ENCODE measurements at places on chromosomes 1 and 21.

DNA sequence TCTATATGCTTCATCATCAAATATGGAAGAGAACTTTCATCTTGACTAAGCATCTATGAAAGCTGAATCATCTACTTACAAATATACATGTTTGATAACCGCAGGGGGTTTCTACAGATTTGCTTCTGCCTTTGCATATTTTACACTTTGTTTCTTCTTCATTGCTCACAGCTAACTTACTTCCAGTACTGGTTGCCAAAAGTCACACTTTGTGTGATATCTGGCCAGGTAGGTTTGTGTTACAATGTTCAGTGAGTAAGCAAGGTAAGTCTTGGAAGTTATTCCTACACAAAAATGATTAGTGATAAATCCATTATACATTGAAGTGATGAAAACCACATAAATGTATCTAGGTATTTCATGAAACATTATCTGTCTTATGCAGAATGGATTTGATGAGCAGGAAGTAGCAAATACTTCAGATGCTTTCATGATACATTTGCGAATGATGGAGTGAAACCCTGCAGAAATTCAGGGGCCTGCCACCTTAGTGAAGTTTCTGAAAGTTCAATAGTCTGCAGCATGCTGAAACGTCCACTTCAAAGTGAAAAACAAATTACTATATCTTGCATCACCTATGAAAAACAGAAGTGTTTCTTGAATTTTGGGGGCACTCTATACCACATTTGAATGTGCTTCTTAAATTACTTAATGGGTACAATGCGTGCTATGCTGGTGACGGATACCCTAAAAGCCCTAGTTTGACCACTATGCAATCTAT, 187.3 kb downstream of the ATP6V1G3 start:
- no peak for ATAC-seq

- ATAC-seq = no peak
Measured at GRCh38 chr1:115791816-115792215, 23.3 kb upstream of the CASQ2 start.

GRCh38 chr1:62194651-62195544, at the start of gene L1TD1:
L1TD1 (plus strand) TSS chr1:62194849; CDS start chr1:62206629, 11,780 bp downstream.
- no peak for ATAC-seq

DNA sequence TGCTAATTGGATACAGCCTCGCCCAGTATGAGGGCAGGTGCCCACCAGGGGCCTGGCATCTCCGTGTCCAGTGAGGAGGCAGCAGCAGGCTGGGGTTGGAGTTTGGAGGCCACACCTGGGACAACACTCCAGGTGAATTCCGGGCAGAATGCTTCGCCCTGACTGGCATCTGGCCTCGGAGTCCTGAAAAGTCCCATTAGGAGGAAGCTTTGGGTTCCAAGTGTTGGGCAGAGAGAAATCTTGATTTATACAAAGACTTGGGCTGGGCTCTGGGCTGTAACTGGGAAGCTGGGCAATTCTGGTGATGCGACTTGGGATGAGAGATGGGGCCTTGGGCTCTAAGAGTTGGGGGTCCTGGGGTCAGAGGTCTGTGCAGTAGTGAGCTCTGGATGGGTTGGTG, 48.1 kb upstream of the CSF3R start:
- ATAC-seq = no peak

DNA sequence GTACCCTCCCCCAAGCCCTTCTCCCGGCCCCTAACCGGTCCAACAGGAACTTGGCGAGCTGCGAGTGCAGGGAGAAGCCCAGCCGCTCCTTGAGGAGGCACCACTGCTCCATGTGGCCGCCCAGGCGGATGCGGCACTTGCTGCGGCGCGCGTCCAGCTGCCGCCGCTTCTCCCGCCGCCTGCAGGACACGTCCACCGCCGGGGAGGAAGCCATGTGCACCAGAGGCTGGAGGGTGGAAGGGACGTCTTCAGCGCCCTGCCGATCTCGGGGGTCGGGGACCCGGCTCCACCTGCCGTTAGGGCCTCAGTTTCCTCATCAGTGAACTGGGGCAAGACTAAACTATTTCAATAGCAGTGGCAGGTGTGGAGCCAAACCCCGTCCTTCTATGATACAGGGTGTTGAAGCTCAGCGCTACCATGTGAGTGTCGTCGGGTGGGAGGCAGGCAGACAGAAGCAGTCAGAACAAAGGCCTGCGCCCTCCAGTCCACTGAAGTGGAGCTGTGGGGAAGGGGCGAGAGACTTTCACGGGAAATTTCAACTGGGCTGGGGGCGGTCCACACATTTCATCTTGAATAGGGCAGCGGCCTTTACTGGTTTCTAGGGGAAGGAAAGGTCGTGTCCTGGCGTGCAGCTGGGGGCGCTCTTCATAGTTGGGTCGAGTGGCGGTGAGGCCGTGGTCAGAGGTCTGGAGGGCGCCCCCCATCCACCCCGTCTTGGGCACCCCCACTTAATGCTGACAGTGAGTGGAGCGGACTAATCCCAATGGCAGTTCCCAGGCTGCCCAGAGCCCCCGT, 592 bp downstream of the ZNF692 start:
- ATAC-seq = peak; percentile 72

DNA sequence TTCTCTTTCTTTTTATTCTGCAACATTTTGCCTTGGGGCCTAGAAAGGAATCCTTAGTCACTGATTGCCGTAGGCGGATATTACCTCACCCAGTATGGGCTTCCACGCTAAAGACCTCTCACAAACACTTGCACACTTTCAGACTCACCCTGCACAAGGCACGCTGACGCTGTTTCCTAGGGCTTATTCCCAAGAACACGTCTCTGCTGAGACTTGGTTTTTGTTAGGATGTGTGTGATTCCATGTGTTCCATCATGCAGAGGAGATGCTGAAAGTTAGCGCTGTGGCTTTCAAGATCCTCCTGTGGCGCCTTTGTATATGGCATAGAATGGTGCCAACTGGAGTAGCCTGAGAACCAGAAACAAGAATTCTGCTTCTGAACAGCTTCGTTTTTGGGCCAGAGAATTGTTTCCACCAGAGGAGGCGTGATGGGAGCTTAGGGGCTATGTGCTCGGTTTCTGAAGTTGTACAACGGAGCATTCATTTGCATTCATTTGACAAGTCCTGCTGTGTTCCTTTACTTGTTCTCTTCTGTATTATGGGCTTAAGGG, 297.0 kb downstream of the DISC1 start:
- ATAC-seq = no peak

- no peak for ATAC-seq
Measured at GRCh38 chr21:46646541-46647154, 11.2 kb downstream of the PRMT2 start.

- no peak for ATAC-seq
Measured at GRCh38 chr21:42277593-42277992, 37.6 kb downstream of the TFF3 start.

- no peak for ATAC-seq
Measured at GRCh38 chr1:62064829-62065407, 129.7 kb upstream of the L1TD1 start.

DNA sequence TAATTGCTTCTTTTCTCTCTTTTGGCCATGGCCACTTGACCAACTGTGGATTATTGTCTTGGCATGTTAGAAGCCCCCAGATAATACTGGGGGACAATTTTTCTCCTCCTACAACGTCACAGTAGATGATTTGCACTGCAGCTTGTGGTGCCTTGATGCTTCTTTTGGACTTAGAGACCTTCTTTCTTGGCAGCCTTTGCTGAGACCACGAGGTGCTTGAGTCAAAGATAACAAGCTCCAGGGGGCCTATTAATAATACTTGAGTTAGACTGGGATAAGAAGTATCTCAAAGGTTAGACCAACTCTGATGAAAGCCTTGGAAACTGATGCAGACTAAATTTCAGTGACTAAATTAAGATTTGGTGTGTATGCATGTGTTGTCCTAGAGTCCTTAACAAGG, 3.2 kb downstream of the PPP1R12B start:
- ATAC-seq = no peak

- ATAC-seq = no peak
Measured at GRCh38 chr1:221824025-221824424, 82.1 kb upstream of the DUSP10 start.

GRCh38 chr1:6577831-6578525, 1.8 kb upstream of the ZBTB48 start:
- no peak for ATAC-seq

- no peak for ATAC-seq
Measured at GRCh38 chr1:47181095-47181954, 8.5 kb downstream of the PDZK1IP1 start.

- ATAC-seq = no peak
Measured at GRCh38 chr1:19133360-19133759, 76.7 kb downstream of the UBR4 start.

DNA sequence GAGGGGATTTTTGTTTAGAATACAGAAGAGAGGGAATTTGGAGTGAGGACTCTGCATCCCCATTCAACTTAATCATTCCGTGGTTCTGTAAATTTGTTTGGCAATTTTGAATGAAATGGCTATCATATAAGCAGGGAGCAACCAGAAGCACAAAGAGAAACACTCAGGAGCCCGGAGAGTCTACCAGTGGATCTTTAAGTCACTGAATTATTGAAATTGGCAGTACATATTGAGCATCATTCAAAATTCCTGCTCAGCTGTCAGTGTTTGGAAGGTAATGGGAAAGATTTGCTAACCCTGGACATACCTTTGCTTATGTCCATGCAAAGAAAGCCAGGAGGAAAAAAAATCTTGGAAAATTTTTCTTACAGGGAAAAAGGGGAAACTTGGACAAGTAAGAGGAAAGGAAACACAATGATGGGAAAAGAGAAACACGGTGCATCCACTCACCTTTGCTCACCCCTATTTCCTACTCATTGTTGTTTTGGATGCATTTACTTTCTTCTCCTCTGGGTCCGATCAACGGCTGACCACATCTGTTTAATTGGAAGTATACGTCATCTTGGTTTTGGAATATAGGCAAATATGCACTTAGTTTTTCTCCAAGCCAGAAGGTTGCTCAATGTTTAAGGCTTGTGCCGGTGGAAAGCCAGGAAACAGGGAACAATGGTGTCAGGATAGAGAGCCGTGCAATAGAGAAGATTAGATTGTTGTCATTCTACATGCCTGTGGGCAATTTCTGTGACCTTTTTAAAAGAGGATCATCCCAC, 243.0 kb upstream of the LYPLAL1 start:
- no peak for ATAC-seq

- ATAC-seq = no peak
Measured at GRCh38 chr1:163897412-163898155, 575.8 kb downstream of the NUF2 start.

DNA sequence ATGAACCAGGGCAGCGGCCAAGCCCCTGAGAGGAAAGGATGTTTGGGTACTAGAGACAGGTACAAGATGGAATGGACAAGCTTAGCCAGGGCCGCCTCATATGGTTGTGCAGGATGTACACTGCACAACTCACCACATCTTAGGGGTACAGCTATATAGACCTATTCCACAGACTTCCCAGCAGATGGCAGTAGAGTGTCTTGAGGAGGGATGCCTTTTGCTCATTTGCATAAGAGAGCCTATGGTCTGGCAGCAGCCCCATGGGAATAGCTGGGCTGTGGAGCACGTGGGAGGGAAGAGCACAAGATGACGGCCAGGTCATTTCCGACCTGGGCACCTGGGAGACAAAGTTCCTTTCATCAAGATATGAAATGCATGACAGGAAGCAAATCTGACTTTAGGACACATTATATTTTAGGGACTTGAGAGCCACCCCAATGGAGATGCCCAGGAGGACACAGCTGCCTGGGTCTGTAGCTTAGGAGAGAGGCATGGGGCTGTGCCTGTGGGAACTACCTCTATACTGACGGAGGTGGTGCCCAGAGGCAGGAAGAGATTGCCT, 215.5 kb downstream of the KCNJ6 start:
- peak; percentile 98 for ATAC-seq

- no peak for ATAC-seq
Measured at GRCh38 chr1:24999906-25000305, 69.8 kb upstream of the RUNX3 start.

GRCh38 chr1:9044236-9044635, 18.0 kb upstream of the SLC2A7 start:
- ATAC-seq = no peak

DNA sequence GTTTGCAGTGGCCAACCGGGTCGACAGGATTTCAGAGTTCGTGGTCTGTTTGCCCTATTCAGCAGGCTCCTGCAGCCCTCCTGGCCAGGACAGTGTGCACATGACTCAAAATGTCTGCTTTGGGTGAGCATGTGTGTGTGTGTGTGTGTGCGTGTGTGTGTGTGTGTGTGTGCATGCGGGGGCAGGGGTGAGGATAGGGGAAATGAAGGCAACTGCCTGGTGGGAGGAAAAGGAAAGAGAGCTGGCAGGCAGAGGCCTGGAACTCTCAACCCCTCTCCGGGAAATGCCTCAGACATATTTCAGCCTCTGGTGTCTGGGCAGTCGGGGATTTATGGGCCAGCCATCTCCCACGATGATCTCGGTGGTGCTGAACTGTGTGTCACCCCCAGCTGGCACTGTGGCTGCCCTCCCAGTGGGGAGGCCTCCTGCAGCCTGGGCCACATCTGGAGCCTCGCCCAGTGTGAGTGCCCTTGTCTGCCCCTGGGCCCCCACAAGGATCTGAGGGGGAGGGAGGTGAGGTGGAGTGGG, 15.2 kb downstream of the CDCP2 start:
- ATAC-seq = peak; percentile 40

DNA sequence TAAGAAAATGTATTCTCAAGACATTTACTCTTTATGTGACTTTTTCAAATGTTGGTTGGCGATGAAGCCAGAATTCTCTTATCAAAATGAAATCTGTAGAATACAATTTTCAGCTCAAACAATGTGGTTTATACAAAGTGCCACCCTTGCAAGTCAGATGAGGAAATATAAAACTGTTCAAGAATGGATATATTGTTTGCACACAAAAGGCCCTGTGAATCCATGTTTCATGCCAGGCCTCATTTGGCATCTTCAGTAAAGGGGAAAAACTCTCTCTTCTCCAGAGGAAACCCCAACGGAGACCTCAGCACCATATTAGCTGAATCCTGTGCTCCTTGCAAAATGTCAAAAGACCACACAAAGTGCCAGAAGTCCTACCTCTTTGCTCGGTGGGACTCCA, 310.4 kb downstream of the RRAGC start:
- no peak for ATAC-seq

GRCh38 chr1:198656500-198656932, 17.7 kb downstream of the PTPRC start:
- no peak for ATAC-seq

GRCh38 chr1:25199819-25200620, 32.3 kb downstream of the SYF2 start:
- no peak for ATAC-seq

DNA sequence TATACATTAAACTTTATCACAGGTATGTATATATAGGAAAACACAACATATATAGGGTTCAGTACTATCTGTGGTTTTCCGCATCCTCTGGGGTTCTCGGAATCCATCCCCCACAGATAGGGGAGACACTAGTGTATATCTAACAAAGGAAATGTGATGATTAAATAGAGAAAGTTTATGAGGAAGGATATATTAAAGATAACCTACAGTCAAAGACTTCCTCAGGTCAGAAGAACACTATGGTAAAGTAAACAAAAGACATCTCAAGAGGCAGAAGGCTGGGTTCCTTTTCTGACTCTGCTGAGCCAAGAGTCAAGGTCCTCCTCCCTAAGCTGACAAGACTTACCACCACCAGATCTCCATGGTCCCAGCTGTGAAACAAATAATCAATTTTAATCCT, 12.1 kb downstream of the USP24 start:
- ATAC-seq = no peak
